Activated CD8-positive, alpha-beta T cell treated with anti-CD3 and anti-CD28 coated beads, Interleukin-2, amount 10 ng/mL, durations not matched to agents 7 days and 5 days (primary cell): ENCODE measurements at places on chromosomes 5 and 9. TPM values are rescaled to one million over a fixed set of nuclear protein-coding genes. Genes with fewer than 3 reads are reported as not detected.

DNA sequence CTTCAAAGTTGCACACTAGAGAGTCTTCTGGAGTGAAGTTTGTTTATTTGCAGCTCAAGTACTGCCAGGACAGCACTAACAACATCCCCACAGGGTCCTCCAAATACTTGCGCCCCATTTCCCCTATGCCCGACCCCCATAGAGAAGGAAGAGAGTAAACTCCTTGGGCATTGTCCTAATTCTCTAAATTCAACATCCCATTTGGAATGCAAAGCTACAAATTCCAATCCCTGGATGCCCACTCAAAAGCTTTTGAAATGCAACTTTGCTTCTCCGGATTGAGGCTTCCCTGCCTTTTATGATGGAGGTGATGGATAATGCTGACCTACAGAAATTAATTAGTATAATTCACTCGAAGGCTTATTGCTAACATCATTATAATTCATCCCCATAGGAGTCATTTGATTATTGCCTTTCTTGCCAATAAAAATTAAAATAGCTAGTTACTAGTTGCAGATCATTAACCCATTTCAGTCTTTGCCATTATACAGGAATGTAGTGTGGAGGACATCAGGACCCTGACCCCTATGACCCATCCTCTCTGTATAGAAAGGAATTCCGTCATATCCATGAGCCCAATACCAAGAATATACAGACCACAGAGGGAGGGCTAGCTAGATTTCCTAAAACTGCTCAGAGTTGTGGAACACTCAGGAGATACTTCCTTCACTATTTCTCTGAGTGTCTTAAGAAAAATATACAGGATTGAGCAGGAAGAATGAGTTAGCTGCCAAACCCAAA is 277.6 kb downstream of the ZNF608 start:
- no peak for DNase-seq

The LIFR gene
- not detected for total RNA-seq

DNA sequence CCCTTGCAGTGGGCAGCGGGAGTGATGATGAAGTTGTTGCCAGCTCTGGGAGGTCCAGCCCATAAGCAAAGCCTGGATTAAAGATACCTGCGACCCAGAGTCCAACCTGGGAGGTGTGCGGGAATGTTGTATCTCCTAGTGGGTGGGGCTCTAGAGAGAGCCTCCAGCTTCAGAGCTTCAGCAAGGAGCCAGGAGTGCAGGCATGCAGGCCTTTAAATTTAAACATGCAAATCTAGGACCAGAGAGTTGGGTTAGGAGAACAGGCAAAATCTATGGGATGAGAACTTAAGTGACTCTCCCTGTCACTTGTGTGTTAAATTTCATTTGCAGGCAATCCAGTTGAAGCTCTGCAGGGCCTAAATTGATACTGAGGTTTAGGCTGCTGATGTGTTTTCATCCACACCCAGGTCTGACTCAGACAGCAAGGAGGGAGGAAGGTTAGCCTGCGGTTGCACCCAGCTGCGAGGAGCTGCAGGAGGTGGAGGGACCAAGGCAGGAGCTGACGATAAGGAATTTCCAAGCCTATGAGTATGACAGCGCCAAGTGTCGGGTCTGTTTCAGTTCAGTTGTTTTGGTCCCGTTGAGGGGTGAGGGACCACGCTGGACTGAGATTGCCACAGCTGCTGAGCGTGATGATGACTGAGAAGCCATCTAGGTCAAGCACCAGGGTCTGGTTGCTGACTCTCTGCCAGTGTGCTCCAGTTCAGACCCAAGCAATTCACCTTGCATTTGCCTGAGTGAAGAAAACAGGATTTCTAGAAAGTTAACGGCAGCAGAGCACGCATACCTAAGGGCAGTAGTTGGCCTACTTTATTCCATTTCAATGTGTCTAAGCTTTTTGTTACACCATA is 243.0 kb downstream of the ICE1 start:
- no peak for DNase-seq

- DNase-seq = no peak
Observed at GRCh38 chr9:134226221-134226930, 62.0 kb upstream of the RNU6ATAC start.

DNA sequence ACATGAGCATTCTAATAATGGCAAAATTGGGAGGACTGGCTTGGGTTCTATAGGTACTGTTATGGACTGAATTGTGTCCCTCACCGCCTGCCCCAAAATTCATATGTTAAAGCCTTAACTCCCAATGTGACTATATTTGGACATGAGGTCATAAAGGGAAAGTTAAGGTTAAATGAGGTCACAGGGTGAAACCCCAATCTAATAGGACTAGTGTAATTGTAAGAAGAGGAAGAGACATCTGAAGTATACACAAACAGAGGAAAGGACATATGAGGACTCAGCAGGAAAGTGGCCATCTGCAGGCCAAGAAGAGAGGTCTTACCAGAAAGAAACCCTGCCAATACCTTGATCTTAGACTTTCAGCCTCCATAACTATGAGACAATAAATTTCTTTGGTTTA is 23.1 kb downstream of the RNF180 start:
- DNase-seq = no peak

The PCDHB14 gene
- not detected for total RNA-seq

GRCh38 chr5:75472973-75473372 is 38.5 kb downstream of the CERT1 start:
- DNase-seq = no peak

DNA sequence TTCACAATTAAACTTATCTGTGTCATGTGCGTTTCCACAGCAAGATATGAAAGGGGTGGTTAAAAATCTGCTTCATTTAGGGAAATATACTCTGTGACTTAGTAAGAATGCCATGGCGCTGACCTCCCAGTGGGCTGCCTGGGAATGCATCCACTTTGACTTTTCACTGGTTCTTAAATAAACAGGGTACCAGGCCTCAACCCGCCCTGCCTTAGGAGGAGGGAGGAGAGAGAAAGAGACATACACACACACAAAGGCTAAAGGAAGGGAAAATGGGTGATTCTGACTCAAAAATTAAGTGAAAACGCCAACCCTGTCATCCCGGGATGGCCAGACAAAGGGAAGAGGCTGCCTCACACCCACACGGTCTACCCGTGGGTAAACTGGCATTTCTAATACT is 122.1 kb downstream of the EBF1 start:
- no peak for DNase-seq

The UBTD2 gene
- total RNA-seq = 12.8 TPM

DNA sequence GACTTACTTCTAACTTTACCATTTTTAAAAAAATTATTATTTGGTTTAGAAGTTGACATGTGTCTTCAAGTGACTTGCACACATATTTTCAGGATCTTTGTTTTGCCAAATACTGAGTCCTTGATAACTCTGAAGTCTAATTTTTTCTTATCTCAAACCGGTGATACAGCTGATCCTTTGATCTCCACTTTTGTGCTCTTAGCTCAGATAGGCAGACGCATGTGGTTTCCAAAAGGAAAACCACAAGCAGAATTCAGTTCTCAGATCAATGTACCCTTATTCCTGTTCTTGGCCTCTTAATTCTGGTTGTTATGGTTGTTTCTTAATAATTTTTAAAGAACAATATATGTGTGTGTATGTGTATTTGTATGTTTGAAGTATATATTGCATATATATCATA is 238.3 kb upstream of the EDIL3 start:
- DNase-seq = peak; percentile 22

DNA sequence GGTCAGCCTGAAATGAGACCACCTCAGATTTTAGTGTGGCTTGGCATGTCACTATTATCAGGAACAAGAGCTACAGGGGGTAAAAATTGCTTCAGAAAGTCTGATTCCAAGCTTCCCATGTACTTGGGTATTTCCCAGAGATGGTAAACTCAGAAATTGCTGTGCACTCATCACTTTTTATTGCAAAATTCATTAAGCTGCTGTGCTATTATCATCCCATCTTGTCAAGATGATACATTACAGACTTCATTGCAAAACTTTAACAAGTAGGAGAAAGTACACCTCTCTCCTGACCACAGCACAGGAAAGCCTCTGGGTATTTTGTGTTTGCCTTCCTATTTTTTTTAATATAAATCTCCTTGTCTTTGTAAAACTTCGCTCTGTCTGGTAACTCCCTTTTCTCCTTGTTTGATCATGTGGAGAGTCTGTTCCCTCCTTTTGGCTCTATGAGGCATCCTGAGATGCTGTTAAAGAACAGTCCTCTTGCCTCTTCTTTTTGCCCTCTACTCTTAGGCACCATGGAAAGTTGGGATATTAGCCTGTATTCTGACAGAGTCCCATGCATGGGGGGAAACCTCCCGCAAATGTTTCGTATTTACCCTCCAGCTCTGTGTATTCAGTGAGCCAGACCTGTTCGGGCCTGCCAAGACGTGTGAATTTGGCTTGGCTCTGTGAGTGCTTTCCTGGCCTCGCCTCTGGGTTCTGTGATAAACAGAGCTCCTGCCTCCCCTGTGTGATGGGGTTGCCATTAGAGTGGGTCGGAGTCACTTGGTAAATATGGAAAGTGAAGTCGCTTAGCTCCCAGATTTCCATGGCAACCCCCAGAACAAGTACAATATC is 260.7 kb downstream of the NR3C1 start:
- DNase-seq = no peak

DNA sequence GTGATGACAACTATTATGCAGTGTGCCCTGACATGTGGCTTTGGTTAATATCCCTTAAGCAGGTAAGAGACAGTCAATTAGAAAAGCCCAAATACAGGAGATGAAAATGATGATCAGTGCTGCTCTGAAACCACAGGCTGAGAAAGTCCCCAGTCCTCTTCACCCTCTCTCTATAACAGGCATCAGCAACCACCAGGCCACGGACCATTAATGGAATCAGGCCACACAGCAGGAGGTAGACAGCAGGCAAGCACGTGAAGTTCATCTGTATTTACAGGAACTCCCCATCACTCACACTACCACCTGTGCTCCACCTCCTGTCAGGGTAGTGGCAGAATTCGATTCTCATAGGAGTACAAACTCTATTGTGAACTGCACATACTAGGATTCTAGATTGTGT is 591.6 kb upstream of the CYLC2 start:
- DNase-seq = no peak

The SMIM32 gene
- not detected for total RNA-seq

DNA sequence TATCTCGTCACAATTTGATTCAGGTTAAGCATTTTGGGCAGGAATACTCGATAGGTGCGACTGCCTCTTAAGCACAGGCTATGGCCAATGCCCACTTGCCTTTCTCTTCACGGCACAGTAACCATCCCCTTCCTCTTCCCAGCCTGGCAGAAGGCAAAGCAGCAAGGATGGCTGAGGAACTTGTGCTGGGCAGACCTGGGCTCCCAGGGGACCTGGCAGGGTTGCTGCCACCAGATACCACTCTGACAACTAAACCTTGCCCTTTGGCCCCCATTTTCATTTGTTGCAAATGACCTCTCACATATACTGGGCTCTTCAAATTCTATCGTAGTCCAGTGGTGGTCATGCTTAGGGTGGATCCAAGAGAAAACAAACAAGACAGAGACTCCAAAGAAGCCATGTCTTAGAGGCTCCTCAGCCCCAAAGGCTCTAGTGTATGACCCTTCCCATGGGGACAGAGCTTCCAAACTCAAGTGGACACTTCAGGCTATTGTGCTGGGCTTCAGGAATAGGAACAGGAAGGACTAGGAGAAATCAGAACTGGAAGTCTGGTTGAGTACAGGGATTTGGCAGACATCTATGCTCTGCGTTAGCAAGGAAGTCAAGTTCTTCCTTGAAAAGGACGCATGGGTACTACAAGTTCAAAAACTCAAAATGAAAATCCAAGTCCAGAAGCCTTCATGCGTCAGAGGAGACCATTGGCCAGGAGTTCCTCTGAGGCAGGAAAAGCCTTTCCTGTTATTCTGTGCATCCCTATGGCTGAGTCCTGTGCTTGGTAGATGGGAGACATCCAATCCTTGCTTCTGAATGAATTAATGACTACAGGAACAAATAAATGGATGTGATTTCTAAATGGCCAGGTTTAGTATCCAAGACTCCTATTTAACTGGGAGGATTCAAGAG is 64.6 kb upstream of the PLPP1 start:
- no peak for DNase-seq

DNA sequence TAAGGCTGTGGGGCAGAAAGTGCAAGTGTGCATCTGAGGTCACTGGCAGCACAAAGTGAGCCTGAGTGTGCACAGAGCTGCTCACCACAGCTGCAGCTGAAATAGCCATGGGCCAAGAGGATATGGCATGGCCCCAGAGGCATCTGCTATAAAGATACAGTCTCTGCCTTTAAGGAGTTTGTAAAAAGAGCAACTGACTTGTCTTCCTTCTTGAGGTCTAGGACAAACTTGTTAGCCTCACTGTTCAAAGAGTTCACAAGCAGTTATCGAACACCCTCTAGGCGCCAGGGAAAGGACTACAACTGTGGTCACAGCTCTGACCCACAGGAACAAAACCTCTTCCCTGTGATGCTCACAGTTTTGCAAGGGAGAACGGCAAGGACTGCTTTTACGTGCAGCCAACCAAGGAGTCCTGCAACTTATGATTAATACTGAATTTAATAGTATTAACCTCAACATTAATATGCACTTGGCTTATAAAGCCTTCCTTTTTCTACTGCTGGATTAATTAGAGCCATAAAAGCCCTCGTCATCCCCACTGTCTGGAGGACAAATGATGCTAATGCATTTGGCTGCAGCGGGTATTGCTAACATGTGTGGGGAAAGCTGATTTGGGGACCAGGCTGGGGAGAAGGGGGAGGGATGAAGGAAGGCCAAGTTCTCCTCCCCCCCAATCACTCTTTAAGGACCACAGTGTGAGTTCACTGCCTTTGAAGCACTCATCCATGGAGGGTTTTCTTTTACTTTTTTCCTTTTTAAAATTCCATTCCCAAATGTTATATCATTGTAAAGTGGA is 189.8 kb upstream of the TRIM32 start:
- no peak for DNase-seq

The TEX48 gene
- total RNA-seq = 0.61 TPM

GRCh38 chr5:17748941-17749340 is 114.7 kb downstream of the TAF11L14 start:
- DNase-seq = no peak

The CYLC2 gene
- total RNA-seq = not detected

The COL23A1 gene
- 0.68 TPM for total RNA-seq

DNA sequence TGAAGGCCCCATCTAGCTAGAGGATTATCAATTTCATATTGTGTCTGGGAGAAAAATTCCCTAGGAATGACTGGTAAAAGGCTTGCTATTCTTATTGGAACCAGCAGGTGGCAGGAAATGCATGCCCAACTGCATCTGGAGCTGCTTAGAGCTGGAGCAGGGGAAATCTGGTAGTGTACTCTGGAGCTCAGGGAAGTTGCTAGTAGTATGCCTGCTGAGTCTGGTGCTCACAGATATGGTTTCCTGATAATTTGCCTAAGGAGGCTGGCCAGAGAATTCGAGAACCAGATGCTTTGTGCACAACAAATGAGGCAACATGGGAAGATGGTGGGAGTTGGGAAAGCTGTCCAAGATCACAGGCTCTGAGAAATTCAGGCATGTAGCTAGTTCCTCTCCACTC is 53.7 kb downstream of the G3BP1 start:
- DNase-seq = peak; percentile 50

The PPP3R2 gene
- total RNA-seq = not detected
